Left kidney (tissue), 8 donors: ENCODE measurements at places on chromosomes 12 and 14.

DNA sequence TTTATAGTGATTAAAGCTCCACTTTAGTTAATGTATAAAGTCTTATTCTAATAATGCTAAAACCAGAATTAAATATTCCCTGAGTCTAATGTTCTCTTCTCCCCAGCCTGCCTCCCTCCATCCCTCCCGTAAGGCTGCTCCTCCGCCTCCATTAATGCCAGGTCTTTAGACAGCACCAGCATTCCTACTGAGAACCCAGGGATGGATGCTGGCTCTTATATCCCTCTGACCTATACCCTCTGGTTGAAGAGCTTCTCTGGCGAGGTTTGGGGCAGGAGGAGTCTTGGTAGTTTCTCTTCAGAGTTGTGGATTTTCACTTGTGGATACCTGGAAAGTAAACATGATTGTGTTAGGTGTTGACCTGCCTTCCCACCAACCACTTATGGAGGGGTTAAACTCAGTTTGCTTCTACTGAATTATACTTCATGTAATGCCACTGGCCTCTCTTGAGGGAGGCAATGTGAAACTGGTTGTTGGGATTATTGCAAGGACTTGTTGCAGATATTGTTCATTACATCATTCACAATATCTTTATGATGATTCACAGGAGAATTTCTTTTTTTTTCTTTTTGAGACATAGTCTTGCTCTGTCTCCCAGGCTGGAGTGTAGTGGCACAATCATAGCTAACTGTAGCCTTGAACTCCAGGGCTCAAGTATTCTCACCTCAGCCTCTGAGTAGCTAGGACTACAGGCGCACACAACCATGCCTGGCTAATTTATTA is 11.1 kb upstream of the SMAGP start:
- DNase-seq: no peak

DNA sequence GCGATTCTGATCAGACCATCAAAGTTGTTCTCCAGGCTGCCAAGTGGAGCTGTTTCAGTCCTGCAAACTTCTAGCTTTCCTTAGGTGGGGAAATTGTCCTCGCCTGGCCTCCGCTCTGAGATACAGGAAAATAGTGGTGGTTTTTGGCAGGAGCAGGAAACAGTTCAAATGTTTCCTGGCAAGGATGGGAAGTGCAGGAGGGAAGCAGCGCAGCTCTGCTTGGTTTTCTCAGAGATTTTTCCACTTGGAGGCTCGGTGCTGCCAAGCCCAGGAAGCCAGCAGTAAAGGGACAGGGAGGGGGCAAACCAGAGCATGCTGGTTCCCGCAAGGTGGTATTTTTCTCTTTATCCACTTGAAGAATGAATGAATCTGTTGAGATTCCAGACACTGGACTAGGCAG is 17.0 kb downstream of the TMEM63C start:
- DNase-seq: no peak

- no peak for DNase-seq
These were observed 101.8 kb downstream of the CNTN1 start for GRCh38 chr12:40794087-40794486.

DNA sequence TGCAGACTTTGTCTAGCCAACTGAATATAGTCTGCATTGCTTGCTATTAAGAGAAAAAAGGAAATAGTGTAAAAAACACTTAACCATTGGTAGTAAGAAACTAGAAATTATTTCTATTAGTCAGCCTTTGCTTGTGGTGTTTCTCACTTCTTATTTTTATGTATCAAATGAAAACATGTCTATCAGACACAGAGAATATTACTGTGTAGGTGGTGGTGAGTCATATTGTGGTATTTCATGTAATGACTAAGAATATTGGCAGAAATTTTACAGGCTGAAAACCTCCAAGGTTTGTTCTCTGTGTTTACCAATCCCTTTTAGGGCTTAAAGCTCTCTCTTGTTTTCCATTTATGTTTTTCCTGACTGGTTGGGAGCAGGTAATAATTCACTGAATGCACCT is 87.2 kb downstream of the DAAM1 start:
- DNase-seq: no peak
